ENCODE measurements at places on chromosomes 5 and 9.
A peak's percentile ranks its signal among the peaks of the same experiment; 100 is the strongest.

DNA sequence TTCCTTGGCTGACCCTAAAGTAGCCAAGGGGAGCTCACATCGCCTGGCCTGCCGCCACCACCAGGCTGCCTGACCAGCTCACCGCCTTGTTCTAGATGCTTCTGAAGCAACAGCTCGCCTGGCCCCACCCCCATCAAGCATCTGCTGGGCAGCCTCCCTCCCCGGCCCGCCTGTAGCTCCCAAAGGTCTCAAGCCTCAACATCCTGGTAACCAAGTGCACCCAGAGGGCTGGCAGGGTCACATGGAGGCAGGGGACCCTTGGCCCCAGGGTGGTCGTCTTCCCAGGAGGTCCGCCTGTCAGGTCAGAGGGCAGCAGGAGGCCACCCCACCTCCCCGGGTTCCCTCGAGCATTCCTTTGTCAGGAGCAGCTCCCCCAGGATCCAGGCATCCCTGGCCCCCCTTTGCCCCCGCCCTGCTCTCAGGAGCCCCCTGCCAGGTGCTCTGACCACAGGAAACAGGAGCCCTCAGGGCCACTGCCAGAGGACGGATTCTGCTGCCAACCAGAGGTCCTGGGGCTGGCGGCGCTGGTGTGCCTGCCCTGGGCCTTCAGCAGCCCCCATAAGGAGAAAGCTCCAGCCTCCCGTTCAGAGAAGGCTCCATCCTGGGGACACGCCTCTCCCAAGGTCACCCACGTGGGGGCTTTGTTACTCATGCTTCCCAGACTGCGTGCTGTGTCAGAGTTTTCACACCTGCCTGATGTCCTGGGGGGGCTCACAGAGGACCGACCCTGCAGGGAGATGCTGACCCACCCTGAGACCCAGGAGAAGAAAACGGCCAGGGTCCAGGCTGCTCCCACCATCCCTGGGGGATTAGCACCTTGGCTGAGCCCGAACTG lies 3.5 kb upstream of the LRRC14B start:
- DNase-seq = no peak

DNA sequence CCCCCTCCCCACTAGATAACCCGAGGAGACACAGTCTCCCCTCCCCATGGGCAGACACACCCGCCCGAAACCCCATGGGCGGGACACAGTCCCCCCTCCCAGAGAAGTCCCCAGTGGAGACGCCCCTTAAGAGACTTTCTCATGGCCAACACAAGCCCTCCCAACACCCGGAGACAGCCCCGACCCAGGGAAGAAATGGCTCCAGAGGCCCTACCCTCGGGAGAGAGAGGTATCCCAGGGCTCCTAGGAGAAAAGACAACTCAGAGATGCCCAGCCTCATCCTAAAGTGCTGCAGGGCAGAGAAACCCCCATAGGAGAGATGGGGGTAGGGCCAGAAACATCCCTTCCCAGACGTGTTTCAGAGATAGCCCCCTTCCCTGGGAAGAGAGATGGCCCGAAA lies 27.4 kb downstream of the PCDH1 start:
- DNase-seq = peak; percentile 28

- DNase-seq = no peak
Observed at GRCh38 chr9:93958121-93958818, 3.1 kb upstream of the BARX1 start.

DNA sequence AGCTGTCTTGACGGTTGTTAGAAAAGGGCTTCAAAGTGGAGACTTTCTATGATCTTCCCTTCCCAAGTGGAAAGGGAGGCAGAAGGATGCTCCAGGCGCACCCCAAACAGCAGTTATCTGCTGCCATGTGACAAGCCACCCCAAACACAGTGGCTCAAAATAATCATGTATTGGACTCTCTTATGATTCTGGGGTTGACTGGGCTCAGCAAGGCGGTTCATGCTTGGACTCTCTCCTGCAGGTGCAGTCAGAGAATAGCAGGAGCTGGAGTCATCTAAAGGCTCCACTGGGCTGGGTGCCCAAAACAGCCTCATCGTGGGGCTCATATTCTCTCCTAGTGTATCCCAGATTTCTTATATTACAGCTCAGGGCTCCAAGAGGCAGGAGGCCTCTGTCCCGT lies 177.6 kb upstream of the IER5L start:
- no peak for DNase-seq

- no peak for DNase-seq
Observed at GRCh38 chr5:76720988-76721569, 5.2 kb downstream of the F2R start.

GRCh38 chr5:93099902-93100347 lies 481.1 kb downstream of the NR2F1-AS1 start:
- DNase-seq = no peak

DNA sequence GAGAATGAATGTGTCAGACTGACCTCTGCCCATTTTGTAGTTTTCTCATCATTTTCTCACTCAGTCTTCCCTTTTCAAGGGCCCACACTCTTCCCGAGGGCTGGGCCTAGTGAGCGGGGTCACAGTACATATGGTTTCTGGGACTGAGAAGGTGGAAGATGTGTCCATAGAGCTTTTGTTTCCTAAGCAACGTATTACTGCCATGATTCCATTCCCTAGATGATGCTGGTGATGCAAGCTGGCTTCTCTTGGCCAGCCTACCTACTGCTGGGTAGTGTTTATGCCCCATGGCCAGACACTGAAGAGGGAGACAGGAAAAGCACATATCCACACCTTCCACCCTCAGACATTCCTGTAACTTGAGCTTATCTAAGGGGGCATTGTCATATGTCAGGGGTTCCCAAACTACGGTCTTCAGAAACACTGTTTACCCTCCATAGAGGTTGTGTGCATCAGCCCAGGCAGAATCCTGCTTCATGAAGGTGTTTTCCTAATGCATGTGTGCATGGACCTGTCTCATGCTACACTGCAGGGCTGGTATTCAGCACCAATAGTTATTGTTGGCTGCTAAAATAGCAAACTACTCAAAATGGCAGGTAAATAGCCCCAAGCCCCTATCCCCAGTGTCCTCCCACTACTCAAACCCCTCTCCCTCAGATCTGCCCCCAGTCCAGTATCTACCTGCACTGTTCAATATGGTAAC lies 9.5 kb downstream of the IRF1 start:
- no peak for DNase-seq

DNA sequence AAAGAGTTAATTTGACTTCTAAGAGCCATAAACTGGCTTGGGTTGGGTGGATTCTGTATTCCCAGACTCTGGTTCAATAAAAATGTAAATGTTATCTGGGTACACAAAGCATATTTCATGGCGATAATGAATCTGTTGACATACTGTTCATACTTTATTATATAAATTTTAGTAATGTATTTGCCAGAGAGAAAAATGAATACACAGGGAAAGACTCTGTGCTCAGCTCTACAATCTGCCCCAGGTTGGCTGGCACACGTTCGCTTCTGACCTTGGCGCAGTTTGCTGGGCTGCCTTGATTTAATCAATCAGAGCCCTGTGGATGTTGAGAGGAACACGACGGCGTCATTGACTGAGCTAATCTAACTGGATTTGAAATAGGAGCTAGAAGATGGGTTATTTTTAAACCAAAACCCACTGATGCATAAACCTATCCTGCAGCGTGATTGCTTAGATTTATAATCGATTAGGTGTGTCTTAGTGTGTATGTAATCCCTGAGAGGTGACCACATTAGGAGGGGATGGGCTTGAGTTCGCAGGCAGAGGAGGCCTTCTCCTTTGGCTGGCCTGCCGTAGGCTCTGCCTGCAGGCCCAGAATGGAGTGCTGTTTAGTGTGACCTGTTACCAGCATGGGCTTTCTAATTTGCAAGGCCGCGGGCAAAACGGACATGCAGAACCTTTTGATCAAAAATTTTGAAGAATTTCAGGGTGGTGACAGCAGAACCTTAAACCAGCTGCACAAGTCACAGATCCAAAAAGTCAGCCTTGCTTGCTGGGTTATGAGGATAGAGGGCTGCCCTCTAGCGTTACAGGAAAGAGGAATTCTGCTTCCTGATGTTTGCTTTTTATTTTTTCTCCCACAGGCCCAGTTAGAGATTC lies 3.9 kb upstream of the ADCY2 start:
- DNase-seq = peak; percentile 36

DNA sequence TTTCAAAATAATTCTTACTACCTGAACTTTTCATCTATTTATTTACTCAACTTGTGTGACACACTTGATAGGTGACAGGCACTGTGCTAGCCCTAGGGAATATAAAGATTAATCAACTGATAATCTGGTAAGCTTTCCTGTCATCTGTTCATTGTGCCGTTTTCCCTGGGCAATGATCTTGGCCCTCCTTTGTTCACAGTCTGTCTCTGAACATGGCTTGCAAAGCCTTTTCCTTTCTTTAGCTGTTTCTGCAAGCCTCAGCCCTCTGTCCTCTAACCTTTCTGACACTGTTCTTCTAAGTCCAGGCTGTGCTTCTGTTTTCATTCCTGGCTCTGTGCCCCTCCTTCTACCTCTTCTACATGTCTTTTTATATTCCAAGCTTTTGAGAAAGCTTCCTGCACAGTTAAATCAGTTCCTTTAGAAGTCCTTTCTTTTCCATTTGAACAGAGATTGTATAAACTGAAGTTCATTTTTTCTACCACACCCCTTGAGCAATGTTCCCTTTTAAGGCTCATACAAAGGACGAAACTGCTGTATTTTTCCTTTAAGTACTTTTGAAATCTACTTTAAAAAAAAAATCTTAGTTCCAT lies 803.0 kb upstream of the ZNF608 start:
- DNase-seq = no peak

DNA sequence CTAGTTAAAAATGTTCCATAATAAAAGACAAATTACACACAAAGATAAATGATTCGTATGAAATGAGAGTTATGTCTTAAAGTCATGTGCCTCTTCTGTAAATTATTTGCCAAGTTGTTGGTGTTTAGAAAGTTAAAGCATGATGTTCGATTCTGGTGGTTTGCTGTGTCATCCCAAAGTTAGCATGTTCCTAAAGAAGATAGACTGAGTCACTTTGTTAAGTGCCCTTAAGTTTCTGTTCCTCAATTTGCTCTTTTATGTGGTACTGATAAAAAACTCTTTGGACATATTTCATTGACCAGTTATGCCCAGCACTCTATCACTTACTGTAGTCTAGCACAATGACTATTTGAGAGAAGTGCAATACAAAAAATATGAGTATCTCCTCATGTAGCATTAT lies 366.9 kb upstream of the ZNF608 start:
- DNase-seq = no peak

GRCh38 chr5:110096419-110096818 lies 406.7 kb downstream of the MAN2A1 start:
- no peak for DNase-seq

DNA sequence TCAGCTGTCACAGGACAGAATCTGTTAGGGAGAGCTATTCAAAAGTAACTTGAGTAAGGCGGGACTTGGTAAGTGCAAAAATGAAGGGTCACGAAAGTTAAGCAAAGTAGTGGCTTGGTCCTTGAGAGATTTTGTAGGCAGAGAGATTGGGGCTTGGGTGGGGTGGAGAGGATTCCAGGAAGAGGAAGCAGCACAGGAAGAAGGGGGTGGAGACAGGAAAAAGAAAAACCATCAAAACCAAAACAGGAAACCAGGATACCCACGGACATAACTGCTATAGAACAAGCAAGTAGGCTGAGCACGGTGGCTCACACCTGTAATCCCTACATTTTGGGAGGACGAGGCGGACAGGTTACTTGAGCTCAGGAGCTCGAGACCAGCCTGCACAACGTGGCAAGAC lies 3.7 kb downstream of the ROPN1L start:
- no peak for DNase-seq

GRCh38 chr5:97021416-97021815 lies 85.5 kb downstream of the LNPEP start:
- no peak for DNase-seq

DNA sequence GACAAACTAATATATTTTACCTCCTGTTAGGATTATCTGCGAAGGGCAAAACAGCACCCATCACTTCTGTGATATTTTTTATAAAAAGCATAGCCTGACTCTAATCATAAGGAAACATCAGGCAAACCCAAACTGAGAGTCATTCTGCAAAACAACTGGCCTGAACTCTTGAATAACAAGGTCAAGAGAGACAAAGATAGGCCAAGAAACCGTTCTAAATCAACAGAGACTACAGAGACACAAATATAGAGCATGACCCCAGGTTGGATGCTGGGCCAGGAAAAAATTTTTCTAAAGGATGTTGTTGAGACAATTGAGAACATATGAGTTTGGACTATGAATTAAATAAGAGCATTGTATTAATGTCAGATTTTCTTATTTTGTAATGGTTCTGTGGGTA lies 384.9 kb downstream of the NFIB start:
- DNase-seq = no peak

GRCh38 chr5:172185096-172185461 lies 2.9 kb downstream of the STK10 start:
- no peak for DNase-seq
